Activated naive CD4-positive, alpha-beta T cell treated with anti-CD3 and anti-CD28 coated beads, Interleukin-2, amount 50 U/mL, for 72 hours (primary cell): ENCODE measurements at places on chromosomes 12 and 14.
A peak's percentile ranks its signal among the peaks of the same experiment; 100 is the strongest.

GRCh38 chr14:73591690-73592449 is at the start of gene ACOT4:
TSS of gene ACOT4 (plus strand) at chr14:73591873. CDS start at chr14:73591960, 87 bp downstream.
- peak; percentile 60 for DNase-seq

DNA sequence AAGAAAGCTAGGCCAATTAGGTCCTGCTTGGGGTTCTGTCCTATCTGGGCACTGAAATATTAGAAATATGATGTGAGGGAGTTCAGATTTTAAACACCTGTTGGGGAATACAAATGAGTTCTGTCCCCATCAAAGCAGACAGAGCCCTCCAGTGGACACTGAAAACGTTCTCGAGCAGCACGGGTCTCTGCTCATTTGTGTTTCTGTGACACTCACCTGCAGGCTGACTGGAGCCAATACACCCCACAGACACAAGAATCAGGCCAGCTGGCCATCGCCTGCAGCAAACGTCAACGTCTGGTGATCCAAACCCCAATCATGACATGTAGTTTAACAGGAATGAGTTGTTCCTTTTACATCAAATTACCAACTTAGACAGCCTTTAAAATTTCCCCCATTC is 493.4 kb upstream of the TMEM132C start:
- no peak for DNase-seq

DNA sequence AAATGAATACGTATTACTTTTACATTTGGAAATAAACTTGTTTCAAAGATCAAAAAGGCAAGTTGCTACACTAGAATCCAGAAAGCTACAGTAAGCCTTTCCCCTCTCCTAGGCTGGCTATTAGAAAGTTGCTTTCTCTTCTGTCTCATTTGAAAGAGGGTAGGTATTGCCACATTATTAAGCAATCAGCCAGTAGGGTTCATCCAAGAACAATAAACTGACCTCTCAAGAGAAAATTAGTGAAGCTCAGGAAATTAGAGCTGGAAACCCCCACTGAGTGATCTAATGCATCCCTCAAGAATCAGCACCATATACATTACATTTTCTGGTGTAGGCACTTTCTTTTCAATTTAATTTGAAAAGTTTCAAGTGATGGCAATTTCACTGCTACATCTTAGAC is 4.5 kb upstream of the TMEM233 start:
- DNase-seq = no peak

- DNase-seq = no peak
Measured at GRCh38 chr14:87600240-87600639, 392.7 kb downstream of the GALC start.

DNA sequence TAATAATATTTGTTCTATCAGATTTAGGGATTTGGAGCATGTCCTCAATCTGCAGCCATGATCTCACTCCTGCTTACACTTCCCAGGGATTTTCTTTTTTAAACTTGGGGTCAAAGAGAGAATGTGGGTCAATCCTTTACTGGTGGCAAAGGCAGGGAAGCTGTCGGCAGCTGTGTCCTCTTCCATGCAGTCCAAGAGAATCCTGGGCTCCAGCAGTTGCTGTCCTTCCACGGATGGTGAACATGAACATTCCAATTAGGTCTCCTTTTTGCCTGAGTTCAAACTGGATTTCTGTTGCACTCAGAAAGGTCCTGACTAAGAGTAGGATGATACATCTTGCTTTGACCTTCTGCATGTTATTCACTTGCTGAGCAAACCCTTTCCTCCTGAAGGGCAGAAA is 73.9 kb downstream of the ARL6IP4 start:
- no peak for DNase-seq

DNA sequence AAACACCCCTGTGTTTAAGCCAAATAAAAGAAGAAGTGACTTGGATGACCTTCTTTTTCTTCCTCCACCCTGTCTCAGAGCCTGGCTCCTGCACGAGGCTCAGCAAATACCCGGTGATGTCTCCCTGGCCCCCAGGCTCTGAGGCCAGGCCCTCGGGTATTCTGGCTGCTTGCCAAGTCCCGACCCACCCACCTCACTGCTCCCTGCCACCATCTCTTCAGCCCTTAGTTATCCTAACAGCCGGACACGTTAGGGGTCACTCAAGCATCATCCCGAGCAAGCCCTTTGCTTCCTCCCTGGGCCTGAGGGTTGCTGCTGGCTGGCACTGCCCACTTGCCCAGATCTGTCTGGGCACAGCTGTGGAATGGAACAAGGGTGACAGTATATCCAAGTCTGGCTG is 7.2 kb downstream of the RPS6KL1 start:
- no peak for DNase-seq

GRCh38 chr12:122130150-122130549 is 43.9 kb downstream of the IL31 start:
- DNase-seq = no peak

DNA sequence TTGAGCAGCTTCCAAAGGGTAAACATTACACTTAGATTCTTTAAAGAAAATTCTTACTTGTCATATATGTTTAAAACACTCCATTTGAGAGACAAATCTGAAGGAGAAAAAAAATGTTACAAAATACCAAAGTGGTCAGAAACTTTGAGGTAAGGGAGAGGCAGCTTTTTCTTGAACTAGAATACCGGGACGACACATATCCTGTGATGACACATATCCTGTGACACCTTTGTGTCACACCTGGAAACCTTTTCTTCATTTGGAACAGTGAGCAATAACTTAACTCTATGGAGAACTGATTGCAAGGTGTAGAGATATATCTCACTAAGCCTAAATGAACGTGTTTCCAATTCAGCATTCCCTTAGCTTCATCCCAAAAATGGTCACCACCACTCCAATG is 4.6 kb upstream of the GRIN2B start:
- DNase-seq = no peak

DNA sequence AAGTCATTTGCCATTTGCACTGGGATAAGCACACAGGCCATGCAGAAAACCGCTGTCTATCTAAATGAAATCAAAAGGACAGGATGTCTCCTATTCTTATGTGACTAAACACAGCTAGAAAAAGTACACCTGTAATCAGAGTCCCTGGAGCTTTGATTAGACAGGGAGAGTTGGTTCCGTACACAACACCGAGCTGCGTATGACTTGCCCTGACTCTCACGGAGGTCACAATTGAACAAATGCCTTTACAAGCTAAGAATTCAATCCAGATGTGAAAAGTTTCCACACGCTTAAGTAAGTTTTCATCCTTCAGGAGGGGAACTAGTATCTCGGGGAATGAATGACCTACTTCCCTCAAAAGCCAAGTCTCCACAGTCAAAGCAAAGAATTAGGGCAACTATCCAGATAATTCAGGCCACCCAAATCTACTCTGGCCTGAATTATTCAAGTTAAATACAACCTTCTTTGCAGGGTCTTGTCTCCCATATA is 67.5 kb downstream of the RTN1 start:
- DNase-seq = no peak

- DNase-seq = no peak
Measured at GRCh38 chr12:68374307-68374982, 42.3 kb upstream of the MDM1 start.

GRCh38 chr12:62679608-62680007 is 213.0 kb downstream of the MON2 start:
- DNase-seq = no peak

DNA sequence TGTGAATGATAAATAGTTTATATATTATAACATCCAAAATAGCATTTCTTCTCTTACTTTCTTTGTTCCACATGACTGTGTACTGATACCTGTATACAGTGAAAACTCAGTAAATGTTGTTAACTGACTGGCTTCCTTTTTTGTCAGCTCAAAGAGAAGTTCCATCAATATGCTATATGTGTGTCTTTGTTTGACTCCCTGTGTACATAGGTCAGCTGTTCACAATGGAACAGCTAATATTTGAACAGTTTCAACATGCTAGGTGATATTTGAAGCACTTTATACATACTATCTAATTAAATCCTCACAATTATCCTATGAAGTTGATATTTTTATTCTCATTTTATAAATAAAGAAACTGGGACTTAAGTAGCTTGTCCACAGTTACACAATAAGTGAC is 15.3 kb upstream of the KICS2 start:
- no peak for DNase-seq

GRCh38 chr14:103772078-103772712 is 56.6 kb downstream of the ZFYVE21 start:
- no peak for DNase-seq

GRCh38 chr12:23775208-23775607 is 174.3 kb downstream of the SOX5 start:
- no peak for DNase-seq

GRCh38 chr14:77145975-77146740 is 4.6 kb upstream of the ZDHHC22 start:
- no peak for DNase-seq

DNA sequence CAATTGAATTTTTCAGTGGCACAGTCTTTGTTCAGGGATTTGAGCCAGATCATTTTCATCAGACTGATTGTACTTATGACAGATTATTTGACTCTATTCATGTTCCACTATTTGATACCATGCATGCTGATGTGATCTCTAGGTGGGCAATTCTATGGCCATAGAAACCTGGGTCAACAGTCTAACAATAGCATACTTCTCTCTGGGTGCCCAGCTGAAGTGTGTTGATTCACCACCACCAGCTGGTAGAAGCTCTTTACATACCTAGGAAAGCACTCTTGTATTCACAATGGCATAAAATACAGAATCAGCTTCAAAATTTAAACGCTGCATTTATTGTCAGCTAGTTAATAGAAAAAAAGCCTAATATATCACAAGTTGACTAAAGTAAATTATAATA is 90.2 kb upstream of the TMTC2 start:
- DNase-seq = no peak

DNA sequence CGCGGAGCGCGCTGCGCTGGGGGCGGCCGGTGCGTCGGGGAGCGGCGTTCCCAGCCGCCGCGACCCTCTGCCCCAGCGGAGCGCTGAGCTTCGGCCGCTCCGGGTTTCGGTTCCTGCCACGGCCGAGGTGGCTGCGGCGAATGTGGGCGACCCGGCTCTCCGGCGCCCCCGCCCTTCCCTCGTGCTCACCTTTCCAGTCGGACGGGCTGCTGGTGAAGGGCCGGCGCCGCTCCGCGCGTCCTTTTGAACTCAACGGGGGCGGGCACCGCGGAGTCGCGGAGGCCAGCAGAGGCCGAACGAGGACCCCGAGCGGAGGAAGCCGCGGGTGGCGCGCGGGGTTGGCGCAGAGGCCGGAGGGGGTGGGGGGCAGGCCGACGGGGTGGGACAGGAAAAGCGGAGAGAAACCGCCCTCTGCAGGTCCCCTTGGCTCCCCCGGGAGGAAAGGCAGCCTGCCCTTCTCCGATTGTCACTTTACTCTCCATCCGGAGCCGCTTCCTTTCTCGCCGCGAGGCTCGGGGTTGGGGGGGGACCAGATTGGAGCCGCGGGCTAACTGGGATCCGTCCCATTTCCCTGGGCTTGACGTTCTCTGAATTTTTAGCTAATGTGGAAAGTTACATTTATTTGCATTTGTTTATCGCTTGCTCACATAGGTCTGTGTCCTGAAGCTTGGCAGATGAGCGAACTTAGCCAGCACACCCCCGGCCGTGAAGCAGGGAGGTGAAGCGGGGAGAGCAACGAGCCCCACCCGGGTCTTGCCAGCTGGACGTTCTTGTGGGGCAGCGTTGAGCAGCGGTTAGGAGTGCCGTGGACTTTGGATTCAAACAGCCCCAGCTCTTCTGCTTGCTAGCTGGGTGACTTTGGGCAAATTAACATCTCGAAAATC is at the start of gene SMAGP:
SMAGP (minus strand) TSS at position 349 of the 884 bp plus-strand sequence. CDS start 1,137 bp downstream, outside the sequence.
- peak; percentile 70 for DNase-seq

GRCh38 chr12:132049876-132050275 is 94.2 kb downstream of the DDX51 start:
- DNase-seq = no peak

- no peak for DNase-seq
Measured at GRCh38 chr12:70661466-70662161, 24.4 kb upstream of the PTPRB start.

- no peak for DNase-seq
Measured at GRCh38 chr12:2644683-2645405, 149.9 kb upstream of the FKBP4 start.

DNA sequence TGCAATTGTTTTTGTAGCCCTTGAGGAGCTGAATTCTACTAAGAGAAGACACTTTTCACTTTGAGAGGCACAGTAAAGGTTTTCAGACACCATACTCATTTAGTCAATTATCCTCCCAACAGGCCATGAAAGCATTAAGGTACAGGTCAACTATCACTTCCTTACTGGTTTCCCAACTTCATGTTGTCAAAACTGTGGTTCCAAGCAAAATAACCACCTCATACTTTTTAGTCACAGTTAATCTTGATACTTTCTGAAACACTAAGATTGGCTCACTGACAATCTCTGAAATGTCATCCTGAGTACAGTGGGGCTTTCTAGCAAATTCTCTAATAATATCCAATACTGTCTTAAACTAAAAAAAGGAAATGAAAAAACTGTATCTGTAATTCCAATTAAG is 71.7 kb downstream of the SLC2A13 start:
- DNase-seq = no peak

DNA sequence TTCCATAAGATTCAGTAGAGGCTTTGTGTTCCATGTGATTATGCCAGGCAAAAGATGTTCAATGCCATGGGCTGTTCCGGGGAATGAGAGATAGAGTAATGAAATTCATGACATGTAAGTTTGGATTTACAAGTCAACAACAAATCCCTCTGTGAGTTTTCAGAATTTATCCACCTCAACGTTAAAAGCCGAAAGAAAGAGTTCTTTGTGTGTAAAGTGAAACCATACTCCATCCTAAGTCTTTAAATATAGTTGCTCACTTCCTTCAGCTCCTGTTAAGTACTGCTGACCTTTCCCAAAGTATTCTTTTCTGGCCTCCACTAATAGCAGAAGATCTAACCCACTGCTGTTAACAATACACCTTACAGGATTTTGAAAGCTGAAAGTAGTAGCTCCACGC is 190.0 kb downstream of the TMX1 start:
- no peak for DNase-seq

DNA sequence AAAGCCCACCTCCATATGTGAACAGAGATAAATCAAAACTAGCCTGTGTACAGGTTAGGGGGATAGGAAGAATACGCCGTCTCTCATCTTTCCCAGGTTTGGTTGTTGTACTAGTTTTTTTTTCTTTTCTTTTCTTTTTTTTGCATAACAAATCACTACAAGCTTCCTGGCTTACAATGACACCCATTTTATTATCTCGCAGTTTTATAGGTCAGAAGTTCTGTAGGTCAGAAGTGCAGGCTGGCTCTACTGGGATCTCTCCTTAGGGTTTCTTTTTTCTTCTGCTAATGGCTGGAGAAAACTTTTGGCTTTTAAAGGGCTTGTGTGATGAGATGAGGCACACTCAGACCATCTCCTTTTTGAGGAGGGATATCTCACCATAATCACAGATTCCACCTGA is 25.7 kb upstream of the CRY1 start:
- DNase-seq = no peak

GRCh38 chr12:87847147-87847546 is 182.1 kb downstream of the C12orf50 start:
- DNase-seq = no peak

GRCh38 chr14:96409701-96410100 is 17.8 kb downstream of the AK7 start:
- DNase-seq = no peak

- DNase-seq = no peak
Measured at GRCh38 chr12:114868995-114869834, 185.2 kb upstream of the TBX3 start.
